ENCODE measurements at places on chromosomes 11 and 22. TPM values are rescaled to one million over a fixed set of nuclear protein-coding genes. Genes with fewer than 3 reads are reported as not detected.

The OR5AR1 gene
- not detected for total RNA-seq

The PRAME gene
- not detected for total RNA-seq

The ABTB2 gene
- 1.3 TPM for total RNA-seq

- peaks cover 4% of the 10 kb centered on the region for H3K27me3 ChIP-seq
- no peak overlapping the region for H3K27ac ChIP-seq
- H3K4me3 ChIP-seq = no peak overlapping the region
- no peaks in the 10 kb centered on the region for H3K36me3 ChIP-seq
- DNase-seq = no peak
These were observed 334.0 kb downstream of the BUD13 start for GRCh38 chr11:116438651-116439360.

DNA sequence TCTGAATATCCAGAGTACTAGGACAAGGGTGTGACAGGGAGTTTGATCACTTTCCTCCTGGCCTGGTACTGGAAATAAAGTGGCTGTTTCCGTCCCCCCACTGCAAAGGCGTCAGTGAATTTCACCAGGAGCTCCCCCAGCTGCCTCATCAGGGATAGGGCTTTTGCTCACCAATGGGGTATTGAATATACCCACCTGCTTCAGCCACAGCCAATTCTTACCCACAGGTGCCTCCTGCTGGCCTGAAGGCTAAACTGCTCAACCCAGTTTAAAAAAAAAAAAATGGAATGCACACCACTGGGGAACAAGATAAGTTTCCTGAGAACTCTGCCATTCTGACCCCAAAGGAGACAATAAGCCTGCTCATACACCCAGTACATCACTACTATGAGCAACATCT lies 65.3 kb upstream of the MS4A8 start:
- no peak overlapping the region for H3K4me3 ChIP-seq

DNA sequence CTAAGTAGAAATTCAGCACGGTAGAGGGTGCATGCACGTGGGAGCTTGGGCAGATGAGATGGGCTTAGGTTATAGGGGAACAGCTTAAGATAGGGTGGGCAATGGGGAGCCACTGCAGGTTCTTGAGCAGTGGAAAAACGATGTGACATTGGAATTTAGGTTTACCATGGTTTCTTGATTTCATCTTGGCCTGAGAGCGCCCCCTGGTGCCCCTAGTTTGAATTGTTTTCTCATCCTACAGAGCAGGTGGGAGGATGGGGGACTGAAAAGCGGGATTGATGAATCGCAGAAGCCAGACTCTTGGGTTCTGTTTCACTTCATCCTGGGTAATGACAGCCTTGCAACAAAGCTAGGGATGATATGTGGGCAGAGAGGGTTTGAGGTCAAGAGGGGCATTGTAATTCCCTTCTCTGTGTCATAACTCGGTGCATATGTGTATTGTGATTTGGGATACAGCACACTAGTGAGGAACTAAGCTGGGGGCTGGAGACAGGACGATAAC lies 6.7 kb upstream of the MCAM start:
- H3K36me3 ChIP-seq = no peaks in the 10 kb centered on the region
- H3K4me1 ChIP-seq = no peaks in the 10 kb centered on the region
- peaks cover 3% of the 10 kb centered on the region for H3K27me3 ChIP-seq
- DNase-seq = no peak
- no peak overlapping the region for H3K27ac ChIP-seq

DNA sequence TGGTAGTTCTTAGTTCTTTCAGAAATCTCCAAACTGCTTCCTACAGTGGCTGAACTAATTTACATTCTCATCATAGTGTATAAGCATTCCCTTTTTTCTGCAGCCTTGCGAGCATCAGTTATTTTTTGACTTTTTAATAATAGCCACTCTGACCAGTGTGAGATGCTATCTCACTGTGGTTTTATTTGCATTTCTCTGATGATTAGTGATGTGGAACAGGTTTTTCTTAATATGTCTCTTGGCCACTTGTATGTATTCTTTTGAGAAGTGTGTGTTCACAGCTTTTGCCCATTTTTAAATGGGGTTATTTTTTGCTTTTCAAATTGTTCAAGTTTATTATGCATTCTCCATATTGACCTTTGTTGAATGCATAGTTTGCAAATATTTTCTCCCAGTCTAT lies 459.3 kb downstream of the NTM start:
- no peak for DNase-seq
- no peaks in the 10 kb centered on the region for H3K27me3 ChIP-seq
- no peaks in the 10 kb centered on the region for H3K36me3 ChIP-seq
- no peaks in the 10 kb centered on the region for H3K4me1 ChIP-seq
- H3K4me3 ChIP-seq = no peak overlapping the region

The RFPL1 gene
- not detected for total RNA-seq

DNA sequence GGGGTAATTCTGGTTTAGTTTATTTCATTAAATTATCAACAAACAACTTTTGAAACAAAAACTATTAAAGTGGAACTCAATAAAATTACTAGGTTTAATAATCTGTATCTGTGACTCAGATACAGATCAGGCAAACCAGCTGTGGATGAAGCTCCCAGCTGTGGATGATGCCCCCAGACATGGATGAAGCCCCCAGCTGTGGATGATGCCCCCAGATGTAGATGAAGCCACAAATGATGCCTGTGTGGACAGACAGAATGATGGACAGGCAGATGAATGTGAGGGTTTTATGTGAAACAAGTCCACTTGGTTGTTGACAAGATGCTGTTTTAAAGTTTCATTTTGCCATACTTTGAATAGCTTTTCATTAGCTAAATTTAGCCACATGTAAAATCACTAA lies 5.8 kb upstream of the ZNF74 start:
- no peaks in the 10 kb centered on the region for H3K4me1 ChIP-seq
- no peak for DNase-seq
- no peaks in the 10 kb centered on the region for H3K27me3 ChIP-seq
- H3K27ac ChIP-seq = no peak overlapping the region
- no peak overlapping the region for H3K4me3 ChIP-seq
- no peaks in the 10 kb centered on the region for H3K36me3 ChIP-seq

DNA sequence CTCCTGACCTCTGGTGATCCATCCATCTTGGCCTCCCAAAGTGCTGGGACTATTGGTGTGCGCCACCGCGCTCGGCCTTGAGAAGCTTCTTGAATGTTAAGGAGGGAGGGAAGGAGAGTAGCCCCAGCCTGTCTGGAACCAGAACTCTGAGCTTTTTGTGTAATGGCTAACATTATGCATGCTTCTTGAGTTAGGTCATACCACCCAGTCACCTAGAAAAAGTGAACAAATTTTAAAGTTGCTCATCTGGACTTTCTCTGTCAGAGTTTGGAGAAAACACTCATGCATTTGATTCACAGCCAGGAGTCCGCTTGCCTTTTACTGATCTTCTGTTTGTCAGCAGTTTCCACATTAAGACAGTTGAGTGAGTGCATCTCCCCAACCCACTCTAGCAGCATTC lies 82.1 kb downstream of the PPP6R3 start:
- H3K27me3 ChIP-seq = no peaks in the 10 kb centered on the region
- H3K36me3 ChIP-seq = no peaks in the 10 kb centered on the region
- no peak for DNase-seq
- no peaks in the 10 kb centered on the region for H3K4me1 ChIP-seq
- peak overlapping the region; percentile 75 for H3K27ac ChIP-seq
- no peak overlapping the region for H3K4me3 ChIP-seq

DNA sequence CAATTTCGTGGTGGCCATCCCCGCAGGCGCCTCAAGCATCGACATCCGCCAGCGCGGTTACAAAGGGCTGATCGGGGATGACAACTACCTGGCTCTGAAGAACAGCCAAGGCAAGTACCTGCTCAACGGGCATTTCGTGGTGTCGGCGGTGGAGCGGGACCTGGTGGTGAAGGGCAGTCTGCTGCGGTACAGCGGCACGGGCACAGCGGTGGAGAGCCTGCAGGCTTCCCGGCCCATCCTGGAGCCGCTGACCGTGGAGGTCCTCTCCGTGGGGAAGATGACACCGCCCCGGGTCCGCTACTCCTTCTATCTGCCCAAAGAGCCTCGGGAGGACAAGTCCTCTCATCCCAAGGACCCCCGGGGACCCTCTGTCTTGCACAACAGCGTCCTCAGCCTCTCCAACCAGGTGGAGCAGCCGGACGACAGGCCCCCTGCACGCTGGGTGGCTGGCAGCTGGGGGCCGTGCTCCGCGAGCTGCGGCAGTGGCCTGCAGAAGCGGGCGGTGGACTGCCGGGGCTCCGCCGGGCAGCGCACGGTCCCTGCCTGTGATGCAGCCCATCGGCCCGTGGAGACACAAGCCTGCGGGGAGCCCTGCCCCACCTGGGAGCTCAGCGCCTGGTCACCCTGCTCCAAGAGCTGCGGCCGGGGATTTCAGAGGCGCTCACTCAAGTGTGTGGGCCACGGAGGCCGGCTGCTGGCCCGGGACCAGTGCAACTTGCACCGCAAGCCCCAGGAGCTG lies 24.8 kb downstream of the ADAMTS15 start:
- H3K27me3 ChIP-seq = no peaks in the 10 kb centered on the region
- H3K4me1 ChIP-seq = no peaks in the 10 kb centered on the region
- no peak overlapping the region for H3K27ac ChIP-seq
- no peak for DNase-seq

- H3K4me3 ChIP-seq = no peak overlapping the region
- H3K27me3 ChIP-seq = no peaks in the 10 kb centered on the region
- H3K4me1 ChIP-seq = no peaks in the 10 kb centered on the region
- peak overlapping the region; percentile 73 for H3K27ac ChIP-seq
- no peak for DNase-seq
These were observed 188.4 kb downstream of the ADAMTS15 start for GRCh38 chr11:130636722-130637464.
